ENCODE measurements at places on chromosomes 7 and 10. TPM values are rescaled to one million over a fixed set of nuclear protein-coding genes. Genes with fewer than 3 reads are reported as not detected.

Gene C7orf33
- not detected for total RNA-seq

DNA sequence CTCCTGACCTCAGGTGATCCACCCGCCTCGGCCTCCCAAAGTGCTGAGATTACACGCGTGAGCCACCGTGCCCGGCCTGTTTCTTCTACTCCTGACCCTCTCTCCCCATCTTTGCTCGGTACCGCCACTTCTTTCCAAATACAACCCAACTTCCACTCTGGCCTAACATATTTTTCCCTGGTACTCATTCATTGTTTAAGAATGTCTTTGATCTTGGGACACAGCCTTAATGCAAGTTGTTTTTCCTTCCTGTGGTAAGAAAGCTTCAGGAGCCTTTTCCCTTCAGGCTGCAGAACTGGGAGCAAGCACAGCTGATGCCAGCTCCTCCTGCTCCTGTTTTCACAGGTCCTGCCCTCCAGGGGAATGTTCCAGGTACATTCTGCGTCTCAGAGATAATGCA is 13.7 kb downstream of the CALML3 start:
- peak; percentile 50 for DNase-seq

Gene IFIT2
- 2.6 TPM for total RNA-seq

Gene OR2A2
- not detected for total RNA-seq

- DNase-seq = no peak
Observed at GRCh38 chr10:110138197-110138812, 69.1 kb upstream of the MXI1 start.

Gene CYP26C1
- total RNA-seq = not detected

GRCh38 chr7:96486681-96487080 is 164.8 kb upstream of the SLC25A13 start:
- no peak for DNase-seq

DNA sequence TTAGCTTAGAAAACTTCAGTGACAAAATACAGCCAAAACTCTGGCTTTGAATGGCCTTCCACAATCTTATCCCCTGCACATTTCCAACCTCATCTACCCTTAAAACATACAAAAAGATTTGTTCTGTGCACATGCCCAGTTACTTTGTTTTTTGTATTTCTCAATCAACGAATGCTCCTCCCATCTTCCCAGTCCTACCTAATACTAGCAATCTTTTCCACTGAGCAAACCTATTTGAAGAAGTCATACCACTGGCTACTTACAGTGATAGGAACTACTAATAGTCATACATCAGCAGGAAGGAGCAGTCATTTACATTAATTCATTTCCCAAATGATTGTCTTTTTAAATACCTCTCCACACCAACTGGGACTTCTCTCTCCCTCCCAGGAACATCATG is 2.5 kb downstream of the USP54 start:
- DNase-seq = no peak
